ENCODE measurements at places on chromosomes 7 and 10.

GRCh38 chr10:66940965-66941364 lies 15.1 kb downstream of the LRRTM3 start:
- DNase-seq, result no peak

GRCh38 chr10:78915190-78915518 lies 153.6 kb upstream of the ZMIZ1 start:
- no peak for DNase-seq

DNA sequence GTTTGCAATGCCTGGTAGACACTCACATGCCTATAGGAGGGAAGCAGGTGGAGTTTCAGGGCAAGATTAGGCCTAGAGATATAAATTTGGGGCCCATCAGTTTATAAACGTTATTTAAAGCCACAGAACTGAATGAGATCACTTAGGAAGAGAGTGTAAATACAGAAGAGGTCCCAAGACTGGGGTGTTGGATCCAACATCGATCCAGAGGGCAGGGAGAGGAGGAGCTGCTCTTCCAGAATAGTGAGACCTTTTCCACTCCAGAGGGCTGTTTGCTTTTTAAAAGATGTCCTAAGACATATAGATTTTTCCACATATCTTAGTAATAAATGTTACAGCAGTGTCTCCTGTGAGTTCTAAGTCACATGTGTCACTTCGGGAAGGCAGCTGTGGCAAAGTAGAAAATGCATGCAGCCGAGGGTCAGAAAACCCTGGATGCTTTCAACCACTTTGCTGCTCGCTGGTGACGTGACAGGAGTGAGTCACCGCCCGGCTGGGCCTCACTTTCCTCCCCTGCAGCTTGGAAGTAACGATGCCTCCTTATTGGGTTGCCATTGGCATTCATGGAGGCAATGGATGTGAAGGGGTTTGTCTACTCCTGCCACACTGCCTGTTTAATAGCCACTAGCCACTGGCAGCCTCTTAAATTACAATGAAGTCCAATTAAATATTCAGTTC lies 95.4 kb downstream of the TRIL start:
- no peak for DNase-seq

DNA sequence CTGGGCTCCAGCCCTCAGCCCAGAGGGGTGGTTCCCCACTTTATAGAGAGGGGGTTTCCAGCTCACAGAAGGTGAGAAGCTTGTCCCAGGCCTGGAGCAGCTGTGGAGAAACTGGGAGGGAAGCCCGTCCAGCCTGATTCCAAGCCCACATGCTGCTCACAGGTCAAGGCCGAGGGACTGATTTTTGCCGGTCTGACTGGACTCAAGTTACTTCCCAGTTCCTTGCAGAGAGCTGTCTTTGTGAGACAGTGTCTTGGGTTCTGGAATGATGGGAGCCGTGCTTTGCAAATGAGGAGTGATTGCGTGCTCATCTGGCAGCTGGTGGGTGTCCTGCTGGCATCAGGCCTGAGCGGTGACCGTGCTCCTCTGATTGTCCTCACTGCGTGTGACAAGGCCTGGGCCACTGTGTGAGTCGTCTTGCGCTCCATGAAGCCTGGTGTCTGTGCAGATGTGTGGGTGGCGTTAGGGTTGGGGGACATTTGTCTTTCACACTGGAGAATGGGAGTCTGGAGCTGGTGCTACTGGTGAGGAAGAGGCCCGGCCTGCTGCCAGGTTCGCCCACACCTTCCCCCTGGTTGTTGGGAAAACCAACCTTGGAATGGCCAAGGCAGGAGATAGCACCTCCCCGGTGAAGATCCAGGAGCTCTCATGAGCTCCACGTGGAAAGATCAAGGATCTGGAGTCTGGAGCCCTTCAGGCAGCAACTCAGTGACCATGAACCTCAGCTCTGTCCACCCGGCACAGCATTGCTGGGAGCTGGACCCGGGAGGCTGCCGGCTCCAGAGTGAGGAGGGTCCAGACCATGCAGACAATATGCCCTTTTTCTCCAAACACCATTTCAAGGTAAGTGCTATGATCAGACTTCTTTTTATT lies 129.6 kb downstream of the SMURF1 start:
- DNase-seq, result no peak

GRCh38 chr7:155466814-155467733 lies 9.1 kb downstream of the EN2 start:
- no peak for DNase-seq

All from NCI-H2171 (cell line).